ENCODE measurements at places on chromosomes 5 and 9.

DNA sequence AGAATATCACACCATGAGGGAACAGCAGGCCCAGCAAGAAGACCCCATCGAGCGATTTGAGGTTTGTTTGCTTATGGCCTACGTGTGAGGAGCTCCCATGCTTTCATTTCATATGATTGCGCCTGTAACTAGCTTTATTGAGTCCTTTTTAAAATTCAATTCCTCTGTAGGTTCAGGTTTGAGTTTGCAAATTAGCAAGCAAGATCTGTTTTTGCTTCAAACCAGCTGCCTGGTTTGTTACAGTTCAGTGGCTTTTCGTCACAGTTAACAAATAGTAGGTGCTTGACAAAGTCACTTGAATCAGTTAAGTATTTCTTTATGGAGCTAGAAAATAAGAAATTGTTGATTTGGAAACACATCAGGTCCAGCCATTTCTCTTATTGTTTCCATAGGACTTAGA, 56.3 kb downstream of the GPR21 start:
- no peak for DNase-seq

GRCh38 chr9:123964761-123965160, 34.8 kb upstream of the DENND1A start:
- no peak for DNase-seq

DNA sequence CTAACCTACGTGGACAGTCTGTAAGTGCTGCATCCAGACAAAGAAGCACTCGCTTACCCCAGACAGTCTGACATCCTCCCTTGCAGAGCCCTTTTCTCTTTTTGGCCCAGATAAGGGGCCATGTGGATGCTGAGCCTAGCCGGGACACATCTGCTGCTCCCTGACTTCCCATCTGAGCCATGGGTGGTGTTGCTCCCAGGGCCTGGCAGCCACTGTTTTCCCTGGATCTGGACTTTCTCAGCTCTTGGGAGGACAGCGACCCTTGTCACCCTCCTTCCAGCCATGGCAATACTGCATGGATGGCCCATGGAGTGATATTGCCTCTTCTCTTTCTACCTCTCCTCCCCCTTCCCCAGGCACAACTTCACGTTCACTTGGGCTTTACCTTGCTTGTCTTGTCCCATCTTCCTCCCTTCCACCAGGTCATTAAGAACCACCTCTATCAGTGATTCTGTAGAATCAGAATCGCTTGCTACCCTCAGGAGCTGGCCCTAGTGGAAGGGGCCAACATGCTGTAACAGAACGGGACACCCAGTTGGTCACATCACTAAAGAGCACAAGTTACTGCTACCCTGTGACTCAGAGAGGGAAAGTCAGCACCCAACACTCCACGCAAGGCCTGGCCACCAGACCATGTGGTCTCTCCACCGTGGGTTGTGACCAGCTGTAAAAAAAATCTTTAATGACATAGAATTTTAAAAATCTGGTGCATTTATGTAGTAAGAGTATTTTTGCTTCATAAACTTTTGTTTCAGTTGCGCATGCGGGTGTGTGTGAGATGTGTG, 4.4 kb downstream of the NEURL1B start:
- DNase-seq = no peak

DNA sequence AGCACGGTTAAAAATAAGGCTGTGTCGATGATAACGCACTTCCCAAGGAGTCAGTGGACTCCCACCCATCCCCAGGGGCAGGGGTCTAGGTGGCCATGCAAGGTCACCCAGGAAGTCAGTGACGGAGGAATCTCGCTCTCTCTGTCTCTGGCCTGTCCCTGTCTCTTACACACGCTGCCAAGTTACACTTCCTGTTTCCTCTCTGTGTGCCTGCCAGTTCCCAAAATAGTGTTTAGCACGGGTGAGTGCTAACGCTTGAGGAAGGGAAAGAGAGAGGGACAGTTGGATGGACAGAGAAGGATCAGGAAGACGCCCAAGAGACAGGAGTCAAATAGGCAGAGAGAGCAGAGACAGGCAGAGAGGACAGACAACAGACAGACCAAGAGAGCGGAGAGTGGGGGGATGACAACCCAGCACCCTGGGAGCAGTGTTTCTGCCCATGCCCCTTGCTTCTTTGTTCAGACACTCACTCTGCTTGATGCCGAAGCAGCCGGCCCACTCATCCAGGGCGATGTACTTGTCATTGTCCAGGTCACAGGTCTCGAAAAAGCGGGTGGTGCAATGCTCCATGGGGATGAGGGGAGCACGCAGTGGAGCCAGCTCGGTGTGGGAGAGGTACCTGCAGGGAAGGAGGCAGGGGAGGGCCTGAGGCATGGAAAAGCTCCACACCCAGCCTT, 23.0 kb downstream of the SPARC start:
- DNase-seq = no peak

DNA sequence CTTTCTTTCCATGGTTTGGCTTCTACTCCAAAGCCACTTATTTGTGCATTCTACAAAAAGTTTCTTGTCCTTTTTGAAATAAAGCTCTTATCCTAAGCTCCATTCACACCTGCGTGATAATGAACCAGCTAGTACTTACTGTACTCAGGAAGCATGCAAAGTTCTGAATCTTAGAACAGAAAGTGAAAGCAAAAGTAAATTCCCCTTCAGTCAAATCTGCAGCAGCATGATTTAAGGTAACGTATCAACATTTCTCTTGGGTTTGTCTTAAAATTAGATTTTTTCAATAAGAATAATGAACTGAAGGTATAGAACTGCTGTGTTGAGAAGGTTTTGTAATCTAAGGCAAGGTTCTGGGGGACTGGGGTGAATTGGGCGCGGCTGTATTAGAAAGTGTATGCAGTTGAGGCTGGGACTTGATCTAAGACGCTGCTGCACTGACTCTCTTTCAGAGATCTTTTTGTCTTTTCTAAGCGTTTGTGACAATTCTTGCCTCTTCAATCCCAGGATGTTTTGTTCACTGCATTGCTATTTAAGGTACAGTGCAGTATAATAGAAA, at the start of gene ERAP2:
TSS of gene ERAP2 (plus strand) at position 209 of the 559 bp plus-strand sequence. CDS start 3,186 bp downstream, outside the sequence.
- no peak for DNase-seq

- DNase-seq = no peak
Measured at GRCh38 chr9:12166518-12166917, 526.7 kb upstream of the TYRP1 start.

DNA sequence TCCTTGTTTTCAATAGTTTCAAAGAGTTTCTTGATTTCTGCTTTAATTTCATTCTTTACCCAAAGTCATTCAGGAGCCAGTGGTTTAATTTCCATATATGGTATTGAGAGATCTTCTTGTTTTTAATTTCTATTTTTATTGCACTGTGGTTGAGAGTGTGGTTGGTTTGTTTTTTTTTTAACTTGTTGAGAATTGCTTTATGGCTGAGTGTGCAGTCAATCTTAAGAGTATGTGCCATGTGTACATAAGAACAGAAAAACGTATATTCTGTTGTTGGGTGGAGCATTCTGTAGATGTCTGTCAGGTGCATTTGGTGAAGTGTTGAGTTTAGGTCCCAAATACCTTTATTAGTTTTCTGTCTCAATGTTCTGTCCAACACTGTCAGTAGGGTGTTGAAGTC, 26.7 kb upstream of the IPPK start:
- no peak for DNase-seq

- no peak for DNase-seq
Measured at GRCh38 chr9:97979788-97980478, 3.2 kb upstream of the ANP32B start.

GRCh38 chr9:117437283-117437682, 22.4 kb upstream of the ASTN2 start:
- no peak for DNase-seq

DNA sequence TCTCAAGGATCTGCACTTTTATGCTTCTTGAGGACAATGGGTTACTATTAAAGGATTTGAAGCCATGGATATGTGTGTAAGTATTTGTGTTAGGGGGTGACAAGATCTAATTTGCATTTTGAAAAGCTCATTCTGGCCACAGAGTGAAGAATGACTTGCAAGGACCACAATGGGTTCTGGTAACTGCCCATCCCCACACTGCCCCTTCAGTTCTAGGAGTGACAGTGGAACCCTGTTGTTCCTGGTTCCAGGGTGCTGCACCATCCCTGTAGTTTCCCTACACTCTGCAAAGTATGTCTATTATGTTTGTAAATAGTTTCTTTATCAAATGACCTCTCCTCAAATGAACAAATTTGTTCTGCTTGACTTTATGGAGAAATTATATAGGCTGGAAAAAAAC, 9.7 kb upstream of the SPRY4 start:
- no peak for DNase-seq

DNA sequence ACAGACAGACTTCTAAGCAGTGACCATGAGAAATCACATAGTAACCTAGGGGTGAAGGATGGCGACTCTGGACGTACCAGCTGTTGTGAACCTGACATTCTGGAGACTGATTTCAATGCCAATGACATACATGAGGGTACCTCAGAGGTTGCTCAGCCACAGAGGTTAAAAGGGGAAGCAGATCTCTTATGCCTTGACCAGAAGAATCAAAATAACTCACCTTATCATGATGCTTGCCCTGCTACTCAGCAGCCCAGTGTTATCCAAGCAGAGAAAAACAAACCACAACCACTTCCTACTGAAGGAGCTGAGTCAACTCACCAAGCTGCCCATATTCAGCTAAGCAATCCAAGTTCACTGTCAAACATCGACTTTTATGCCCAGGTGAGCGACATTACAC, 38.0 kb upstream of the CCDC152 start:
- DNase-seq = no peak

DNA sequence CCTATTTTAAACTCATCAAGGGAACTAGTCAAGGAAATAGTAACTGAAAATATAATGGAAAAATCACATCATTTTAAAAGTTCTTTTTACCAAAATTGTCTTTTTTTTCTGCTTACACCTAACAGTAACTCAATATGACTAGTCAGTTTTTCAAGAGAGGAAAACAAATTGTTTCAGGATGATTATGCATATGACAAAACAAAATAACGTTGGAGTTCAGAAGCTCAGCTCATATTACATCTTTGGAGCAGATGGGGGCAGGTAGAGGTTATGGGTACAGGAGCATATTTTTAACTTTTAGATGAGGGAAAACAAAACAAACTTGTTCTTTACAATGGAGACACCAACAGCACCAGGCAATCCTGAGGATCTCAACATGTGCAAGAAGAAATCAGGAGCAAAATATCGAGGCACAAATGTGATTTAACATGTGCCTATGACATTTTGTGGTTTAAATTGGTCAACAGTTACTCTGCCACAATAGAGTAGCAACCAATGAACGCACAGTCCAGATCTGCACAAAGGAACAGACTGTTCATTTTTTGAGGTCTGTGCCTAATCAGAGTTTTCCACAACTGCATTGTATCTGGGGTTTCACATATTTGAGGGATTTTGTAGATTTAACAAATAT, 659.0 kb downstream of the ANXA1 start:
- no peak for DNase-seq

DNA sequence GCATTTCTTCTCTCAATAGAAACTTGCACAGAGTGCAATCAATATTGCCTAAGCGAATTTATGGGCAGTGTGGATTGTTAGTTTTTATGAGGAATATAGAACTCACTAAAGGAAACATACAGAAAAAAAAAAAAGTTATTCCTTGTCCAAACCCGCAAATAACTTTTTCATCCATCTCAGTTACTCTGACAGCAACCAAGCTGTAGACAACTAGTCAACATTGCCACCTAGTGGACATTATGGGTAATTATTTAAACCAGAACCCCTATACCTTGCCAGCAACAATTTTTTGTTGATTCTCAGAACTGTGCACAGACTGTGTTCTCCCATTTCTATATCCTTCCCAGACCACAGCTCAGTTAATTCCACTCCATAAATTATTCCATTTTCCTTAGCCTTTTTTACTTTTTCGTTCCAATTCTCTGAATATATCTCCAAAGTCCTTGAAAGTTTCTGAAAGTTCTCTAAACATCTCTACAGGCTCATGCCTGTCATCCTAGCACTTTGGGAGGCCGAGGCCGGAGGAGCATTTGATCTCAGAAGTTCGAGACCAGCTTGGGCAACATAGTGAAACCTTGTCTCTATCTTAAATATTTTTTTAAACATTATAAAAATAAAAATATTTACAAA, 2.6 kb upstream of the AFAP1L1 start:
- DNase-seq = no peak

DNA sequence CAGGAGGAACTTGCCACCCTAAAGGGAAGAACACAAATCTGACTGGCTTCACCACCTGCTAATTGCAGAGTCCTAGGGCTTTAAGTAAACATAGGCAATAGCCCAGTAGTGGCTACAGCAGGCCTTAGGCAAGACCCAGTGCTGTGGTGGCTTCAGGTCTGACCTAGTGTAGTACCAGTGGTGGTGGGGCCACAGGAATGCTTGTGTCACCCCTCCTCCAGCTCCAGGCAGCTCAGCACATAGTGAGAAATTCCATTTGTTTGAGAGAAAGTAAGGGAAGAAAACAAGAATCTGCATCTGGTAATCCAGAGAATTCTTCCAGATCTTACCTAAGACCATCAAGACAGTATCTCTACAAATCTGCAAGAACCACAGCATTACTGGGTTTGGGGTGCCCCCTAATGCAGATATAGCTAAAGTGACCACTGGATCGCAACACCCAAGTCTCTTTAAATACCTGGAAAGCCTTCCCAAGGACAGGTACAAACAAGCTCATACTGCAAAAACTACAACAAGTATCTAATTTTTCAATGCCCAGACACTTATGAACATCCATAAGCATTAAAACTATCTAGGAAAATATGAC, 102.6 kb upstream of the TRPM3 start:
- DNase-seq = no peak

- DNase-seq = no peak
Measured at GRCh38 chr5:16464231-16464630, 1.4 kb downstream of the ZNF622 start.

DNA sequence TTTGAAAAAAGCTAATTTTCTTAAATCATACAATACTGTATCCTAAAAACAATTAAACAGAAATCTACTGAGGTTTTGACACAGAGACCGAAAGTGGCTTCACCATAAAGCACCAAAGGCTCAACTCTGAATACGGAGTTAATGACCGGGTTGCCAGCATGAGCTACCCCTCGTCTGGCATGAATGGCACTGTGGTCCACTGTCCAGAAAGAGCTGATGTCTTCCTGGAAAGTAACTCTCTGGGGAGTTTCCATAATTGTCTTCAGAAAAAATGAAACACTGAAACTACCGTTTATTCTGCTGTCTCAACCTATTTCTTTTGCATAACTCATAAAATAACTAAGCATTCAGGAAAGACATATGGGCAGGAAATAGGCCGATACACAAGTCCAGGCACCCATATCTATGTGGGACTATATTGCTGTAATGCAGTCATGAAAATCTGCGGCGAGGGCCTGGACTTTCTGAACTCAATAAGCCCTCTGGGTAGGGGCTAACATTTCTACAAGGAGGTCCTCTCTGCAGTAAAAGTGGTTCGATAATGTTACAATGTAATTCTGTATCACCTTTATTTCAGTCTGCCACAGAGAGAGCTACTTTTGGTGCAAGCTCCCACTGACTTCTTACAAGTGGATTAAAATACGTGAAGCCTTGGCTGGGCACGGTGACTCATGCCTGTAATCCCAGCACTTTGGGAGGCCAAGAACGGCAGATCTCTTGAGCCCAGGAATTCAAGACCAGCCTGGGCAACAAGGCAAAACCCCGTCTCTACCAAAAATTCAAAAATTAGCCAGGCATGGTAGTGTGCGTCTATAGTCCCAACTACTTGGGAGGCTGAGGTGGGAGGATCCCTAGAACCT, 52.4 kb downstream of the ANKH start:
- no peak for DNase-seq

GRCh38 chr5:27311544-27311943, 273.2 kb upstream of the CDH9 start:
- DNase-seq = no peak

- peak; percentile 38 for DNase-seq
Measured at GRCh38 chr9:108412755-108413154, 443.0 kb downstream of the ACTL7B start.

GRCh38 chr5:39629946-39630345, 205.2 kb upstream of the DAB2 start:
- no peak for DNase-seq

- no peak for DNase-seq
Measured at GRCh38 chr5:136108180-136108611, 24.4 kb upstream of the SMAD5 start.

Data from iPS DF 19.7 (cell line).